ENCODE measurements at places on chromosomes 6 and 20.
A peak's percentile ranks its signal among the peaks of the same experiment; 100 is the strongest.

- peaks cover 2% of the 10 kb centered on the region for H3K36me3 ChIP-seq
- no peak for DNase-seq
- H3K27ac ChIP-seq = peak overlapping the region; percentile 91
- peak overlapping the region; percentile 79 for H3K4me3 ChIP-seq
- no peaks in the 10 kb centered on the region for H3K27me3 ChIP-seq
- peaks cover 16% of the 10 kb centered on the region for H3K4me1 ChIP-seq
Observed at GRCh38 chr6:42727087-42727611, 4.8 kb upstream of the PRPH2 start.

- no peak overlapping the region for H3K4me3 ChIP-seq
- no peaks in the 10 kb centered on the region for H3K4me1 ChIP-seq
- H3K27ac ChIP-seq = no peak overlapping the region
- H3K36me3 ChIP-seq = peaks cover 2% of the 10 kb centered on the region
- DNase-seq = no peak
- H3K27me3 ChIP-seq = no peaks in the 10 kb centered on the region
Observed at GRCh38 chr20:14561741-14562221, 224.4 kb upstream of the FLRT3 start.

- H3K36me3 ChIP-seq = no peaks in the 10 kb centered on the region
- no peaks in the 10 kb centered on the region for H3K4me1 ChIP-seq
- H3K4me3 ChIP-seq = no peak overlapping the region
- DNase-seq = no peak
Observed at GRCh38 chr6:132725947-132726607, 12.2 kb upstream of the VNN1 start.

GRCh38 chr6:27541212-27541932 lies 68.5 kb upstream of the ZNF184 start:
- H3K4me3 ChIP-seq = no peak overlapping the region
- H3K27me3 ChIP-seq = peaks cover 95% of the 10 kb centered on the region
- peaks cover 14% of the 10 kb centered on the region for H3K4me1 ChIP-seq
- DNase-seq = no peak
- H3K36me3 ChIP-seq = peaks cover 7% of the 10 kb centered on the region
- no peak overlapping the region for H3K27ac ChIP-seq

DNA sequence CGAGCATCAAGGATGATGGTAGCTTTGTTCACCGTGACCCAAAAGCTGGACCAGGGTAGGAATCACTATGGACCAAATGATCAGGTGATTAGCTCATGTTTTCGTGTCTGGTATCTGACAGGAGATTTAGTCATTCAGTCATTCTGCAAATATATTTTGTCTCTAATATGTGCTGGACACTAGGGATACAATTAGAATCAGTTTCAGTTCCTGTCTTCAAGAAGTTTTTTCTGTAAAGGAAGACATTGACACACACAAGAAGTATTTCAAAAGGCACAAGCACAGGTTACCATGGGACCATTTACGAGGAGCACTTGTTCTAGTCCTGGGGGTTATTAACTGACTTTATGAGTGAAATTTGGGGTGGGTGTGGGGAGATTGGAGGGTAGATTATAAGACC lies 244.9 kb downstream of the HIVEP2 start:
- H3K4me3 ChIP-seq = no peak overlapping the region
- H3K36me3 ChIP-seq = no peaks in the 10 kb centered on the region
- H3K27ac ChIP-seq = no peak overlapping the region

DNA sequence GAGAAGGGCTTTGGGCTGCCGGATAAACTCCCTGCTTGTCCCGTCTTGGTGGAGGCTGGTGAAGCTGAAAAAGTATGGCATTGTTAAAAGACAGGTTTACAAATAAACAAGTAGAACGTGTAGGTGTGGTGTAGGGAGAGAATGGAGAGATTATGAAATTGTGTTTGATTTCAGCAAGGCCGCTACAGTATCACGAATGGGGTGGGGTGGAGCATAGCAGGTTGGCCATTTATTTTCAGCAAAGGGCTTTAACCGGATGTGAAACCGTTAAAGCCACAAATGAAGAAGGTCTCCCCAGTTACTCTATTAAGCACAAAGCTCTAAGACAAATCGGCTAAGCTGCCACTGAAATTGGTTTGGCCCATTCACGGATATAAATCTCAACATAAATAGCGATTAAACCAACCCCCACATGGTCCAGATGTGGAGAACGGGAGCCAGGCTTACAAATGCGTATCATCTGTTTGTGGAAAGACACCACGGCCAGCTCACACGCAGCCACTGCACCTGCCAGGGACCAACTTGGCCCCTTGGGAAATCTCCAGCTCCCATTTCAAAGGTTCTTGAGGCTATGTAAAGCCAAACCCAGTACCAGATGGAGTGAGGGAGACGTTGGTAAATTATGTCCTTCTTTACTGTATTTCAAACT lies 94.0 kb downstream of the ZMYND8 start:
- H3K27ac ChIP-seq = no peak overlapping the region
- no peak overlapping the region for H3K4me3 ChIP-seq
- H3K36me3 ChIP-seq = peaks cover 12% of the 10 kb centered on the region
- DNase-seq = no peak

DNA sequence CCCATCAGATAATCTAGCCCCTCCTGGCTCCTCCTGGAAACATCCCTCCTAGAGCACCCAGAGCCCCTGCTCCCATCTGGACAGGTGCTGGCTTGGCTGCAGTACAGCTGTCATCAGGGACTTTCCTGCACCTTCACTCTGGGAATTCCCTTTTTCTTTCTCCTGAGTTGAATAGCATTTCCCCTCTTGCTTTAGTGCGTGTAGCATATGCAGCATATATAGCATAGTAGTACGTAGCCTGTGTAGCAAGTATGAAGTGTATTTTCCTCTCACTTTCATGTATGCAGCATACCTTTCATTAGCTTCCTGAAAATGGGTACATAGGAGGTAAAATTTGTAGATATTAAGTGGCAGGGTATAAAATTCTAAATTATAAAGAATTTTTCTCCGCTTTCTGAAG lies 352.9 kb downstream of the ESR1 start:
- no peaks in the 10 kb centered on the region for H3K27me3 ChIP-seq
- H3K4me1 ChIP-seq = peaks cover 33% of the 10 kb centered on the region
- H3K36me3 ChIP-seq = peaks cover 58% of the 10 kb centered on the region
- H3K27ac ChIP-seq = peak overlapping the region; percentile 97

DNA sequence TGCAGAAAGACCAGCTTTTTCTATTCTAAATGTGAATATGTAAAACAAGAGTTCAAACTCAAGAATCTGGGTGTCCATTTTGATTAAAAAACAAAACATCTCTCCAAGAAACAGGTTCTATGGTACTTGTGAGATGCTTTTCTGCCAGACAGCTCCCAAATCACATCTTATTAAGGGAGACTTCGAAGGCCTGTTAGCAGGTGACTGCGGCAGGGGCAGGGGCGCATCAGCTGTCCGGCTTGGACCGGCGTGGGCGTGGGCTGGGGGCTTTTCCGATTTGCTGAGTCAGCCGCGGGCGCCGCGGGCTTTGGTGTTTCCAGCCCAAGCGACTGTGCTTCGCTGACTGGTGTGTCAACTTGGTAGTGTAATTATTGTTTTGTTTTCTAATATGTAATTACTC lies 32.6 kb downstream of the TFAP2A start:
- no peak for DNase-seq
- H3K27me3 ChIP-seq = peaks cover 85% of the 10 kb centered on the region
- no peak overlapping the region for H3K27ac ChIP-seq
- peaks cover 16% of the 10 kb centered on the region for H3K36me3 ChIP-seq
- no peak overlapping the region for H3K4me3 ChIP-seq
- H3K4me1 ChIP-seq = peaks cover 6% of the 10 kb centered on the region

- no peak for DNase-seq
- H3K27ac ChIP-seq = no peak overlapping the region
- peaks cover 24% of the 10 kb centered on the region for H3K27me3 ChIP-seq
- no peaks in the 10 kb centered on the region for H3K4me1 ChIP-seq
Observed at GRCh38 chr6:114342086-114342825, 567 bp downstream of the HS3ST5 start.

- no peaks in the 10 kb centered on the region for H3K4me1 ChIP-seq
- no peak overlapping the region for H3K27ac ChIP-seq
- H3K36me3 ChIP-seq = no peaks in the 10 kb centered on the region
- DNase-seq = no peak
- H3K27me3 ChIP-seq = peaks cover 9% of the 10 kb centered on the region
- H3K4me3 ChIP-seq = no peak overlapping the region
Observed at GRCh38 chr6:132115714-132116366, 164.7 kb upstream of the CCN2 start.

- peaks cover 13% of the 10 kb centered on the region for H3K27me3 ChIP-seq
- peaks cover 2% of the 10 kb centered on the region for H3K36me3 ChIP-seq
- DNase-seq = no peak
- no peak overlapping the region for H3K27ac ChIP-seq
Observed at GRCh38 chr6:156281266-156281665, 495.9 kb upstream of the ARID1B start.

DNA sequence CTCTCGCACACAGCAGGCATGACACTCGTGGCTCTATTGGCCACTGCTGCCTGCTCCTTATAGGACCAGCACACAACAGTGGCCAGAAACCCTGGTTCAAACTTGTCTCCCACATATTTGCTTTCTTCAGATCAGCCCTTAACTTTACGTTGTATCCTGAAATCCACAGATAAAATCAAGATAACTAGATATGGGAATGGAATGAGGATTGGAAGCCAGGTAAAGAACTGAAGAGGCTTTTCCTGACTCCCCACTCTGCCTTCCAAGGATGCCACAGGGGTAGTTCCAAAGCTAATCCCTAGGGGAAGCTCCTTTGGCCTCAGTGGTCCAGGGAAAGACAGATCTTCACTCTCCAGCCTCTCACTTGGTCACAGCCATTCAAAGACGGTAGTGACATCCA lies 86.5 kb downstream of the INSM1 start:
- H3K36me3 ChIP-seq = no peaks in the 10 kb centered on the region
- H3K4me1 ChIP-seq = peaks cover 21% of the 10 kb centered on the region
- H3K27ac ChIP-seq = no peak overlapping the region

- H3K4me3 ChIP-seq = no peak overlapping the region
- H3K27ac ChIP-seq = no peak overlapping the region
Observed at GRCh38 chr6:123508290-123508689, 128.5 kb downstream of the TRDN start.

DNA sequence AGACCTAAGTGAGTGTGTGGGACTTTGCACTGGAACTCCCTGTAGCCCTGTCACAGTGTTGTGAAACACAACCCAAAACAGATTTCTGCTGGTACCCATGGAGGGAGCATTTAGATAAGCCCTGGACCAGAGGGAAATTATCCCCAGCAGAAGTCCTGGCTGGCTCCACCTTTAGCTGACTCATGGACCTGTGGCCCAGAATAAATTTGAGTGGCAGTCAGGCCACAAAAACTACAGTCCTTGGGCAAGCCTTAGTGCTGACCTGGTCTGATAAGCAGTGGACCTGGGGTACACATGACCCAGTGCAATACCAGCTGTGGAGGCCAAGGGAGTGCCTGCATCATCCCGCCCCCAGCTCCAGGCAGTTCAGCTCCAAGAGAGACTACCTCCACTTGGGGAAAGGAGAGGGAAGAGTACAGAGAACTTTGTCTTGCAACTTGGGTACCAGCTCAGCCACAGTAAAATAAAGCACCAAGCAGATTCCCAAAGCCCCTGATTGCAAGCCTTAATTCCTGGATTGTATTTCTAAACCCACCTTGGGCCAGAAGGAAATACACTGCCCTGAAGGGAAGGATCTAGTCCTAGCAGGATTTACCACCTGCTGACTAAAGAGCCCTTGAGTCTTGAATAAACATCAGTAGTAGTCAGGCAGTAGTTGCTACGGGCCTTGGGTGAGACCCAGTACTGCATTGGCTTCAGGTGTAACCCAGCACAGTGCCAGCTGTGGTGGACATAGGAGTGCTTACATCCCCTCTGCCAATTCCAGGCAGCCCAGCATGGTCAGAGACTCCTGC lies 140.4 kb upstream of the COL21A1 start:
- H3K27me3 ChIP-seq = no peaks in the 10 kb centered on the region
- no peak overlapping the region for H3K4me3 ChIP-seq
- no peaks in the 10 kb centered on the region for H3K4me1 ChIP-seq
- H3K36me3 ChIP-seq = no peaks in the 10 kb centered on the region
- no peak overlapping the region for H3K27ac ChIP-seq

DNA sequence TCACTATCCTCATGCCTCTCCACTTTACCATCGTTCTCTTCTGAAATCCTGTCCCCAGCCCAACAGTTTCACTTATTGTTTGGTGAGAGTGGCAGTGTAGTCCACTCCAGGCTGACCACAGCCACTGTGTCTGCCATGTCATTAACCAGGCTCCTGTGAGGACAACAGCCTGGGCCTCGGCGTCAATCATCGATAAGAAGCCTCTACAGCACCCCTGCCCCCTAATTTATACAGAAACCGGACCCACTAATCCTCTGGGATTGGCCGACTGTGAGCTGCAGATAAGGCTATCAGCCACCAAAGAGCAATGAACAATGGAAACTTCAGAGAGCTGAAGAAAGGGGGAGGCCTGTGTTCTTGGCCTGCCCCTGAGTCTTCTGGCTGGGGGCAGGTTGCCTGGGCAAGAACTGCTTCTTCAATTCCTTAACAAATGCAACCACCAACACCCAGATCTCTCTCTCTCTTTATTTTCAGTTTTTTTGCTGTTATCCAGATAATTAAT lies 3.4 kb downstream of the EGFL8 start:
- no peak overlapping the region for H3K4me3 ChIP-seq
- no peak for DNase-seq
- H3K36me3 ChIP-seq = peaks cover 15% of the 10 kb centered on the region
- no peak overlapping the region for H3K27ac ChIP-seq

DNA sequence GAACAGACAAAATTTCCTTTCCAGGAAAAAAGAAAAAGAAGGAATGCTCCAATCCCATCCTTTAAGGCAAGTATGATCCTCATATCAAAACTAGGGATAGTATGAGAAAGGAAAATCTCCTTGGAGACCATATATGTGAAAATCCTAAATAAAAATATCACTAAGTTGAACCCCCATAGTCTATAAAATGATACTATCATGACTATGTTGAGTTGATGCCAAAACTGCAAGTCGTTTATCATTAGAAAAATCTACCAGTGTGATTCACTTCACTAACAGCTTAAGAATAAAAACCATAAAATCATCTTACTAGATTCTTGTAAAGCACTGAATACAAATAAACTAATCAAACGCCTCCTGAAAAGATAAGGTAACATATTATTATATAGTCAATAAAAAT lies 76.6 kb upstream of the STXBP5 start:
- H3K27me3 ChIP-seq = peaks cover 46% of the 10 kb centered on the region
- H3K36me3 ChIP-seq = no peaks in the 10 kb centered on the region
- no peak overlapping the region for H3K27ac ChIP-seq

DNA sequence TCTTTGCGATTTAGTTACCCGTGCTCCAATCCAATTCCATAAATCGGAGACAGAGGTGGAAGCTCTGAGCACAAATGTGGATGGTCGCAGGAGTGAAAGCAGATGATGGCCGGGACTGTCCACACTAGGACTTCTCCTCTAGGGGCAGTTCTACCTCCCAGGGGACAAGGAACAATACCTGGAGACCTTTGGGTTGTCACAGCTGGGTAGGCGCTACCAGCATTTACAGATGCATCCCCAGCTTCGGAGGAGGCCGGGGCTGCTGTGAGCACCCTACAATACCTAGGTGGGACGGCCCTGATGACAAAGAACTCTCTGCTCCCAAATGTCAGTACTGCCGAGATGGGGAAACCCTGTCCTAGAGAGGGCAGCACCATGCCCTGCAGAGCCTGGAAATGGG lies 195.9 kb upstream of the CDH4 start:
- H3K4me3 ChIP-seq = no peak overlapping the region
- H3K4me1 ChIP-seq = no peaks in the 10 kb centered on the region
- H3K36me3 ChIP-seq = no peaks in the 10 kb centered on the region
- no peak overlapping the region for H3K27ac ChIP-seq
- no peak for DNase-seq

GRCh38 chr20:50023116-50023805 lies 40.5 kb downstream of the SNAI1 start:
- no peaks in the 10 kb centered on the region for H3K36me3 ChIP-seq
- no peak overlapping the region for H3K4me3 ChIP-seq
- no peaks in the 10 kb centered on the region for H3K4me1 ChIP-seq
- H3K27ac ChIP-seq = no peak overlapping the region
